ENCODE measurements at places on chromosomes 1 and 21.

DNA sequence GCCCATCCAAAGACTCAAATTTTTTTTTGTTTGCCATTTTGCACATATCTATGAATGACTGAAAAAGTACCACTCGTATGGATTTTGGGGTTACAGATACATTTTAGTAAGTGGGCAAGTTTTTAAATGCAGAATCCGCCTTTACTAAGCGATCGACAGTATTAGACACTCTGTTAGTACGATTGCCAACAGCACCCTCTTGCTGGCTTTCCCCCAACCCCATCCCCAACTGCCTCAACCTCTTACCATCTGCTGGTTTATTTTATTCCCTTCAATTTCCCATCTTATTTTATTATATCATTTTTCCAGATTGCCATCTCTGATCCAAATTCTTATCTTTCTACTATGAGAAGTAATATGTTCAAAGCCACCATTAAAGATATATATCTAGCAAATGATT, 244.8 kb downstream of the LRRIQ3 start:
- no peak for DNase-seq

- DNase-seq = no peak
Measured at GRCh38 chr1:34973326-34973725, 11.8 kb downstream of the TMEM35B start.

DNA sequence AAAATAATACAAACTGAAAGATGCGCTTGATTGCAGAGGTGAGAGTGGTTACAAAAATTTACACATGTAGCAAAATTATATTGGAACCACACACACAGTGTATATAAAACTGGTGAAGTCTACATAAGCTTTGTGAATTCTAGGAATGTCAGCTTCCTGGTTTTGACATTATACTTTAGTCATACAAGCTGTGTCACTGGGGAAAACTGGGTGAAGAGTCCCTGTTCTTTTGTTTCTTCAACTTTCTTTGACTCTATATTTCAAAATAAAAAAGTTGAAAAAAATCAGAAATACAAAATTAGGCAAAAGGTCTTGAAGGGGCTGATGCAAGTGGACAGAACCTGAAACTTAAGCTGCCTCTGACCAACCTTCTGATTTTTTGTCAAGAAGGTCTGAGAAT, 3.0 kb downstream of the C1QC start:
- no peak for DNase-seq

DNA sequence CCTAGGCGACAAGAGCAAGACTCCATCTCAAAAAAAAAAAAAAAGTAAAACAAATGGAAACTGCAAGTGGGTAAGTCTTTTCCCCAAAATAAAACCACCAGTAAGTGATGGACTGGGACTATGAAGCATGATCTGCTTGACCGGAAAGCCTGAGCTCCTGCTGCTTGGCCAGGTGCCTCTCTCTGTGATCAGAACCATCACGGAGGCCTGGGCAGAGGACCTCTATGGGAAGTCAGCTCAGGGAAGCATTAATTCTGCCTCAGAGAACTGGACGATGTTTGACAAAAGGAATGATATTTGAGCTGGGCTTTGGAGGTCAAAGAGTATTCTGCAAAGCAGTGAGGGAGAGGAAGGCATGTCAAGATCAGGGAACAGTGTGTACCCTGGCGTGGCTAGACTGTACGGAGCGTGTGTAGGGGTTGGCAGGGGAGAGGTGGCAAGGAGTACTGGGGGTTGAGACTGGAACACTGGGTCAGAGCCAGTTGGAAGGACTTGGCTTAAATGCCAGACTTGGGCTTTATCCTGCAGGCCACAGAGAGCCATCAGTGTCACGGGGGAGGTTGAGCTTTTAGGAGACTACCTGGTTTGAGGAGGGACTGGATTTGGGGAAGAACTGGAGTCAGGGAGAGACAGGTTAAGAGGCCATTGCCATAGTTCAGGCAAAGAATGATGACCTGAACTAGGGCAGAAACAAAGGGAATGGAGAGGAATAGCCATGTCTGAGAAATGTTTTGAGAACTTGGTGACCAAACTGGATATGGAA, 16.4 kb downstream of the ATP1A2 start:
- no peak for DNase-seq

DNA sequence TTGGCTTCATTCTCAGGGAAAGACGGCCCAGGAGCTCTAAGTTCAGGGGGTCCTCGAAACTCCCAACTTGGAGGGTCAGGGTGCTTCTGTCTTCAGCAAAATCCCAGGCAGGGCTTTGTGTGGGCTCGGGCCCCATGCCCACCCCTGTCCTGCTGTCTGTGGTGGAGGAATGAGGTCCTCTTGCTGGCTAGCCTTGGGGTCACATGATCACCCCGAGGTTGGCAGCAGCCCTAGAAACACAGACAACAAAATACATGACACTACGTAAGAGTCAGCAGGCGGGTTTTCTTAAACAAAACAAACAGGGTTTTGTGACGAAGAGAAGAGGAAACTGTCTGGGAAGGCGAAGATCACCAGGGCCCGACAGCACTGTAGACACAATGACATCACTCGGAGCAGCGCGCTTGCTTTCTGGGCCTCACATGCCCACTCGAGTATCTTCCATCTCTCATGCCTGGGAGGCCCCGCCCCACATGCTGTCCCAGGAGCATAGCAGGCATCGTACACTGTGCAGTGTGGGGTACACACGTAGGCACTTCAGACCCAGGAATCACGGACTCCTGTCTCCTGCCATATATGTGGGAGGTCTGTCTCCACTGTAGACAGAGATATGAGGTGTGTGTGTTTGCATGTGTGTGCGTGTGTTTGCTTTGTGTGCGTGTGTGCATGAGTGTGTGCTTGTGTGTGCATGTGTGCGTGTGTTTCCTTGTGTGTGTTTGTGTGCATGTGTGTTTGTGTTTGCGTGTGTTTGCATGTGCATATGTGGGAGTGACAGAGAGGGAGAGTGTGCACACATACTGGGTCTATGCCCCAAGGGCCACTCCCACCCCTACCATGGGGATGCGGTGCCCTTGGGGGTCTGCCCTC, 94.7 kb downstream of the SIK1 start:
- DNase-seq = no peak

DNA sequence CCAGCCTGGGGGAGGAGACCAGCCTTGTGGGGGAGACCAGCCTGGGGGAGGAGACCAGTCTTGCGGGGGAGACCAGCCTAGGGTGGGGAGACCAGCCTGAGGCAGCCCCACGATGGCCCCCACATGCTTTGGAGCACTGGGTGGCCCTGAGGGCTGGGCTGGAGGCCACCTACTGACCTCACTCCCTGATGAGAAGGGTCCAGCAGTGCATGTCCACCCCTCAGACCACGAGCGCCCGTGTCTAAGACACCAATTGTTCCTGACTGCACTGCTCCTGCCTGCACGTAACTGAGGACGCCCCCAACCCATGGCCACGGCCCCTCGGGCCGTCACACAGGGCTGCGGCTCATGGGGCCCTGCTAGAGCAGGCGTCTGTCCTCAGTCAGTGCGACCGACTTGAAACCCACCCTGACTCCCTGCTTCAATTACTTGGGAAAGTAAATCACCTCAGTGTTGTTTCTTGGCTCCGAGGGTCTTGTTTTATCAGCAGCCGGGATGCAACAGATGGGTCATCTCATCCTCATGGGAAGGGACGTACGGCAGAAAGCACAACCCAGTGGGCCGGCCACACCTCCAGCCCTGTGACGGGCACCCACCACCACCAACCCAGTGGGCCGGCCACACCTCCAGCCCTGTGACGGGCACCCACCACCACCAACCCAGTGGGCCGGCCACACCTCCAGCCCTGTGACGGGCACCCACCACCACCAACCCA, at the start of gene SPATC1L:
TSS of gene SPATC1L (minus strand) at position 550 of the 715 bp plus-strand sequence. CDS start 1,643 bp downstream, outside the sequence.
- peak; percentile 14 for DNase-seq

- no peak for DNase-seq
Measured at GRCh38 chr1:207088161-207088560, 499 bp upstream of the C4BPB start.

GRCh38 chr1:167121375-167122120, 27.7 kb downstream of the STYXL2 start:
- DNase-seq = no peak

- DNase-seq = no peak
Measured at GRCh38 chr1:205504311-205505075, at the start of gene CDK18. TSS of gene CDK18 (plus strand) at chr1:205504669. CDS start at chr1:205523168, 18,499 bp downstream.

- DNase-seq = no peak
Measured at GRCh38 chr1:200506471-200506870, 96.6 kb upstream of the ZNF281 start.

DNA sequence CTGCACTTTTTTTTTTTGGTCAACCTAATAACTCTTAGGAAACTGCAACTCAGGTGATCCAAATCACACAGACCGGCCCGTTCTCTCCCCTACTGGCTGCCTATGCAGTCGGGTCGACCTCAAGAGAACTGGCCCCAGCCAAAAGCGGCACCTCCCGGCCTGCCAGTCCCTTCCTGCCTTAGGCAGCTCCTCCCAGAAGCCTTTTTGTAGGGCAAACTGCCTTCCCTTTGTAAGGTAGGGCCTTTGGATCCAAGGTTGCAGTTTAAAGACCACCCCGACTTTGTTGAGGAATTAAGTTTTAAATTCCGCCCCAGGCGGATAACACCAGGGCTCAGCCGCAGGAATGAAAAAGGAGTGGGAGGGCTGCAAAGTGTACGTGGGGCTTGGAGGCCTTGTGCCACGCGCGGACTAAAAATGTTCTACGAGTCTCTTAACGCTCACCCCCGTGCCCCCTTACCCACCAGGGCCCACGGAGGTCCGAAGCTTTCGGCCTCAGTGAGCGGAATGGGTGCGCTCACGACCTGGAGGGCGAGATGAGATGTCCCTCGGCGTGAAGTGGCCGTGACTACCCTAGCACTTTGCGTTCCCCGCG, 642 bp upstream of the ST3GAL3 start:
- no peak for DNase-seq

- DNase-seq = no peak
Measured at GRCh38 chr1:221394011-221394544, 347.8 kb downstream of the DUSP10 start.

Measured in activated CD8-positive, alpha-beta memory T cell treated with anti-CD3 and anti-CD28 coated beads for 4 hours (primary cell).